ENCODE measurements at places on chromosomes 5 and 9.

DNA sequence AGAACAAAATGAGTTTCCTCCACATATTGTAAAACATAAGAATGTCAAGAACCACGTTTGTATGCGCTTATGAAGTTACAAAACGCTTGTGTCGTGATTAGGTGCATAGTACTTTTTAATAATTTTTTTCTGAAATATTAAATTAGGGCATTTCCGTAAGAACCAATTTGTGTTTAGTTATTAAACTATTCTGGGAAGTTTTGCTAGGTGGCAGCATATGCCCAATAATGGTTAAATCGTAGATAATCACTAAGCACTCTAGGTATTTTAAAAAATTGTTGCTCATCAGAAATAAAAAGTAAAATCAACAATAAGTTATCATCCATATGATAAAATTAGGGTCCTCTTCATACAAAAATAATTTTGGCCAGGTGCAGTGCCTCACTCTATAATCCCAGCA is 5.4 kb downstream of the SRFBP1 start:
- no peak for DNase-seq

DNA sequence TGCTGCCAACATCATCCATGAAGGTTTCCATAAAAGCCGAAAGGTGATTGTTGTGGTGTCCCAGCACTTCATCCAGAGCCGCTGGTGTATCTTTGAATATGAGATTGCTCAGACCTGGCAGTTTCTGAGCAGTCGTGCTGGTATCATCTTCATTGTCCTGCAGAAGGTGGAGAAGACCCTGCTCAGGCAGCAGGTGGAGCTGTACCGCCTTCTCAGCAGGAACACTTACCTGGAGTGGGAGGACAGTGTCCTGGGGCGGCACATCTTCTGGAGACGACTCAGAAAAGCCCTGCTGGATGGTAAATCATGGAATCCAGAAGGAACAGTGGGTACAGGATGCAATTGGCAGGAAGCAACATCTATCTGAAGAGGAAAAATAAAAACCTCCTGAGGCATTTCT is 10.1 kb downstream of the TLR4 start:
- no peak for DNase-seq

- DNase-seq: peak; percentile 52
These were observed at the start of gene SNX24 for GRCh38 chr5:122845229-122846050. TSS of gene SNX24 (plus strand) at chr5:122845613. CDS start at chr5:122845634, 21 bp downstream.

GRCh38 chr5:2902186-2902585 is 150.7 kb upstream of the IRX2 start:
- DNase-seq: no peak

- no peak for DNase-seq
These were observed 206.7 kb downstream of the ARRDC3 start for GRCh38 chr5:91176288-91177016.

- no peak for DNase-seq
These were observed 78.6 kb downstream of the GOLM1 start for GRCh38 chr9:86020731-86021130.

DNA sequence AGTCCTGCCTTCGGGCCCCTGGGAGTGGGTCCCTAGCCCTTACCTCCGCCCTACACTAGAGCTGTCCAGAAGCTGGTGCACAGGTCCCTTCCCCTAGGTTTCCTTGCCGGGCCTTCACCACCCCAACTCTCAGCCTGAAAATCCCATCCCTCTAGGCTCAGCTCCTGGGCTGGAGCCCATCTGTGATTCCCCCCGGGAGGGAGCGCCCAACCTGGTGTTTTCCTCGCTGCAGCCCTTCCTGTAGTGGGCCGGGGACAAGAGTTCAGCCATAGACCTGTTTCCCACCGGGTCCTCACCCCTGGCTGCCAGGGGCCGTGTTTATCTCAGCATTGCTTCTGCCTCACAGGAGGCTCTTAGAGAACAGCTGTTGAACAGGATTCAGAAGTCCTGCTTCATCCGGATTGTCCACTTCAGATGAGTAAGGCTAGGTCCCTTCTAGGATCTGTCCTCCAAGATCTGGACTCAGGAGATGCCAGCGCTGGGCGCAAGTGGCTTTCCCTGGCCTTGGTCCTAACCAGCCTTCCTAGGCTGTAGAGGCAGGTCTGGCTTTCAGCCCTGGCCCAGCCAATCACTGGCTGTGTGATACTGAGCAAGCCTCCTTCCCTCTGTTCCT is 965 bp downstream of the GLIPR2 start:
- no peak for DNase-seq

DNA sequence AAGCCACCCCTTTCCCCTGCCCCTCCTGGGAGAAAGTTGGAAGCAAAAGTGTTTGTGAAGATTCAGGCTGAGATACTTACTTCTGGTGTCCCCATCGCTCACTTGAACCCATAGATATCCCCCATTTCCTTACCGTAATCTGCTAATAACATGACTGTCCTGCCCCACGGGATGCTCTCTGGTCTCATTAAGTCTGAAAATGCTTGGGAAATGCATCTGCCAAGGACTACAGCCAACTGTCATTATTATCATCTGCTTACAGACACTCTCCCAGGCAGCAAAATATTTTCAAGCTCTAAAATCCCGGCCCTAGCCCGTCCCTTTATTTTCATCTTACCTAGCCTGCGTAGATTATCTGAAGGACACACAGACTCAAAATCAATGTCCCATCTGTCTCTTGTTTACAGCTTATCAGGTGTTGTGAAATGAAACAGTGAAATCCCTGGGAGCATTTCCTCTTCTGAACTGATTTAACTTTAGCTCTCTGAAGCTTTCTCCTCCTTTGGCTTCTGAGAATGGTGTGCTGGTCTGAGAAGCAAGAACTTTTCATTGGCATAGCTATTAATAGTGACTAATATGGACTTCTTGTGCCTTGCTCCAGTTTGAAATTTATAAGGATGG is 126.9 kb upstream of the OSMR start:
- DNase-seq: no peak

DNA sequence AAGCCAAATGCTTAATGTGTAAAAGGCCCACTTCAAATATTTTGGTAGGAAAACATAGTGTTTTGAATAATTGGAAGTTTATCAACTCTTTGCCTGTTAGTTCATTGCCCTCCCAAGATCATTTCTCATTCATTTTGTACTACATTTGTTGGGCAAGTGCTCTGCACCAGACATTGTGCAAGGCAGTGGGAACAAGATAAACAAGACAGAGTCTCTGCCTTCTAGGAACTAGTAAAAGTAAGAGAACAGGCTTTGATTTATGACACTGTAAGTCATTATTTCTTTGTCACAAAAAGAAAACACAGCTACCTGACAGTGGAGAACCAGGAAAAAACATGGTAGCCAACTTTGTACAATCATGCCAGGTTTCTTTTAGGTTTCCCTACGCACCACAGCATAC is 63.7 kb upstream of the PAM start:
- DNase-seq: no peak

- DNase-seq: no peak
These were observed 3.5 kb downstream of the LHX2 start for GRCh38 chr9:124014956-124015660.

DNA sequence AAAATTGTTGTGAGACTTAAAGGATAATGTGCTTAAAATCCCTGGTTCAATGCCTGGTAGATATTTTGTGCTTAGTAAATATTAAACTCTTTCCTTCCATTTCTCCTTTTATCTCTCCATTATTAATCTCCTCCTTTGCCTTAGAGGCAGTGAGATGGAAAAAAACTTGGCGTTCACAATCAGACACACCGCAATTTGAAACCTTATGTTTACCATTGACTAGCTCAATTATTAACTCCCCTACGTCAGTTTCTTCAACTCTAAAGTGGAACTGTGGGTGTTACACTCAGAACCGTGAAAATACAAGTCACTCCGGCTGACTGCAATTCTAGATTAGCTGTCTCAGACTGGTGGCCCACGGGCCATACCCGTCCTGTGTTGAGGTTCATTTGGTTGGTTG is 327.2 kb downstream of the DEPDC1B start:
- no peak for DNase-seq

DNA sequence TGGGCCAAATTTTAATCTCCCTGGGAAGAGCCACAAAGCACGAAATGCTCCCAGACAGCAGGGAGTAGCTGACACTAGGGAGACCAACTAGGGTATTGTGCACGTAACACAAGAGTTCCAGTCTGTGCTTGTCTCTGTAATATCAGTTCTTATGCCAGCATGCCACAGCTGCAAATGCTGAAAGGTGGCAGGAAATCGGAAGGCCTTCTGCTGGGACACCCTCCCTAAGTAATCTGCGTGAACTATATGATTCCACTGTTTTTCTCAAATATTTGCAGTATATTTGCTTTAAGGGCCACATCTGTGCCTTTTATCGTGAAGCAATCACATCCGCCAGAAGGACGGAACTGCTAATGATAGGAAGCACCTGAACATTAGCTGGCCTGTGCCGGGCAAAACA is 12.6 kb downstream of the VLDLR start:
- DNase-seq: no peak

GRCh38 chr9:134363450-134363849 is 37.2 kb downstream of the RXRA start:
- DNase-seq: no peak

- no peak for DNase-seq
These were observed 48.4 kb upstream of the SNAPC3 start for GRCh38 chr9:15374310-15374709.

DNA sequence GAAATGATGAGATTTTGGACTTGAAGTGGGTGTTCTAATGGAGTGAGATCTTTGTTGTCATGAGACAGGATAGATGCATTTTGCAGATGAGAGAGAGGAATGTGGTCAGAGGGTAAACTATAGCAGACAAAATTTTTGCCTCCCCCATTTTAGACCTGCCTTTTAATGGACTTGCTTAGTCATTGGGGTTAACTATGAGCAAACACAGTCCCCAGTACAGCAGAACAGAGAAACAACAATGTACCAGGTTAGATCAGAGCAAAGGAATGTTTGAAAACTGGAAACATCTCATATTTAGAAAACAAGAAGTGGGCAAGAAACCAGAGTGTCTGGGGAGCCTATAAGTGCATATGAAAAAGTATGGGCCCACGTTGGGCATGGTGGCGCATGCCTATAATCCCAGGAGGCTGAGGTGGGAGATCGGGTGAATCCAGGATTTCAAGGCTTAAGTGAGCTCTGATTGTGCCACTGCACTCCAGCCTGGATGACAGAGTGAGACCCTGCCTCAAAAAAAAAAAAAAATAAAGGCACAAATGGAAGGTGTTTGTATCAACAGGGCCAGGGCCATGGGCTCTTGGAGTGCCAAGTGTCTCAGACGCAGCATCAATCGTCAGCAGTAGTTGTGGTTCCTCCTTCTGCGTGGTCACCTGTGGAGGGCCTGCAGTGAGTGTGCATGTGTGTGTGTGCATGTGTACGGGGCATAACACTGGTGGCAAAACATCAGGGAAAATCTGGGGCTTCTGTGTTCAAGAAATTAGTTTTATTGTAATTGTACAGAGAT is 214.4 kb upstream of the S1PR3 start:
- DNase-seq: no peak

- DNase-seq: no peak
These were observed 47.5 kb upstream of the PPARGC1B start for GRCh38 chr5:149682532-149683075.

DNA sequence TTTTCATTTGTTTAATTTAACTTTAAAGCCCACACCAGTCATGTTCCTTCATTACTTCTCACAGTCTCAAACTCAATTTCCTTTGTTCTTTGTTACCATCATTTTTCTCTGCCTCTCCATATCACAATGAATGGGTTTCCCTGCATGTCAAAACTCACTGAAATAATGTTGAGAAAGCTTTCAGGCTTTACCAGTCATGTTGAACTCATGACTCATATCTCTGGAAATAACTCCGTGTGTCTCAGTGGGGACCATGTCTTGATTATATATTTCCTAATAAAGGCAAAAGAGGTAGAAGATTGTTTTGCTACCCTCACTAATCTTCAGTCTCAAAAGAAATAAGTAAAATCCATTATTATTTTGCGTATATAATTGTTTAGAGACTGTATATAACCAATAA is 231.2 kb downstream of the CHSY3 start:
- DNase-seq: no peak

DNA sequence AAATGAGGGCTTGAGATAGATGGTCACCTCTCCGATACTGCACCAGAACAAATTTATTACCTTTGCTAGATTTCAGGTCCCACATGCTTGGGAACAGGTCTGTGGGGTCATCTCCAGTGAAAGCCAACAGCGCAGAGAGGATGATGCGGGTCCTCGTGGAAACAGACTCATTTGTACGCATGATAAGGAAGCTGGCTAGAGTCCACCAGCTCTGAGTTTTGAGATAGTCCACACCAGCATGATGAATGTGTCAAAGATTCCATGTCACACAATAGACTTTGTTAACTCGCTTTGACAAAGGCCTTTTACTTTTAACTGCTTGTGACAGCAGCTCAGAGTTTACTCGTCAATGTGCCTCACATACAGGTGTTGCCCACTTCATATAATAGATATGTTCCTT is 105.4 kb upstream of the TBCA start:
- DNase-seq: no peak

DNA sequence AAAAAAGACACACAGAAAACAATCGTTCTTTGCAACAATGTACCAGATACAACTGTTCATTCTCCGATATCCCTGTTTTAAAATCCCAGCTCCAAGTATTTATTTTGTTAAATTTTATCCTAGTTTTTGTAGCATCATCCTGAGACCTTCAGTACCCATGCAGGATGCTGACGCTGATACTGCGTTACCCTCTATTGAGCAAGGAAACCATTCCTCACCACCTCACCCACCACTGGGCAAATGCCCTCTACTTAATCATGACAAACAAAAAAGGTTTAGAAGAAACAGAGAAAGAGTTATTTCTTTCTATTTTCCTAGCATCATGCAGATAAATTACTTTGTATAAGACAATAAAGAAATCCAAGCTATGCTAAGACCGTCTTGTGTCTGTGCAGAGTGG is 136.1 kb upstream of the PCA3 start:
- no peak for DNase-seq

All from activated naive CD4-positive, alpha-beta T cell (primary cell).